ENCODE measurements at places on chromosomes 16 and 17. TPM values are rescaled to one million over a fixed set of nuclear protein-coding genes. Genes with fewer than 3 reads are reported as not detected.

TNP2 gene
- not detected for total RNA-seq

HSD17B2 gene
- total RNA-seq = not detected

TPPP3 gene
- 0.98 TPM for total RNA-seq

PHLPP2 gene
- 8.1 TPM for total RNA-seq

ARL5C gene
- not detected for total RNA-seq

UTP4 gene
- total RNA-seq = 16.2 TPM

TPSG1 gene
- total RNA-seq = not detected

ASGR2 gene
- not detected for total RNA-seq
